ENCODE measurements at places on chromosomes 5 and 9.
A peak's percentile ranks its signal among the peaks of the same experiment; 100 is the strongest.

GRCh38 chr9:122815544-122815943 lies 12.8 kb downstream of the PDCL start:
- DNase-seq = peak; percentile 10

DNA sequence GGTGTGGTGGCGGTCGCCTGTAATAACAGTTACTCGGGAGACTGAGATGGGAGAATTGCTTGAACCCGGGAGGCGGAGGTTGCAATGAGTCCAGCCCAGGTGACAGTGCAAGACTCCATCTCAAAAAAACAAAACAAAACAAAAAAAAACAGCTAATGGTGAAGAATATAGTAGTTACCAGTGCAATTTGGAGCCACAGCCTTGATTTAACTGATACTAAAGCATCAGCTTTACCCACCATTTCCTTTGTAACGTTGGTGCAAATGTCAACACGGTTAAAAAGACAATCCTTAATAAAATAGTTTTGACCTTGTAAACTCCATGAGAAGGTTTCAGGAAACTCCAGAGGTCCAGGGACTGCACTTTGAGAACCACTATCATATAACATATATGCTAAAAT lies 41.8 kb downstream of the FNBP1 start:
- DNase-seq = no peak

- DNase-seq = peak; percentile 26
These were observed 11.3 kb upstream of the ACSL6 start for GRCh38 chr5:132022737-132023136.

DNA sequence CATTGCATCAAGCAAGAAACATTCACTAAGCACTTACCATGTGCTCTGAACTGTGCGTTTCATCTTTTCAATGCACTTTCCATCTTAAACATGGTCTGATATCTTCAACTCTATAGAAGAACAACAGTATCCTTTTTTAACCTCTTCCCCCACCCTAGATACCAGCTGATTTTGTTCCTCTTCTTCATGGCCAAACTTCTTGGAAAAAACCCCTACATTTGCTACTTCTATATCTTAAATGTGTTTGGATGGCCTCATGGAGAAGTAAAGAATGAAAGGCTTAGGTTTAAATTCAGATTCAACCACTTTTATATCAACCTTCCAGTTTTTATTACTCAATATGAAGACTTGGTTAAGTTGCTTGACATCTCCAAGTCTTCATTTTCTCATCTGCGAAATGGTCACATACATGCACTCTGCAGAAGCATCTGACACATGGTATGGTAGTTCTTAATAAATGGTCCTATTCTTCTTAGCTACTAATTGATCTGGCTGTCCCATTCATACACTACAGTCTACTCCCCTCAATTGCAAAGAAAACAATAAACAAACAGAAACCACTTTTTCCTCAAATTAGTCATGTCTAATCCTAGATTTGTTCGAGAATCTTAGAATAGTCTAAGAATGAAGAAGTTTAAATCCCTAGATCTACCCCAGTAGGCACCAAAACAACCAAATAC lies 59.4 kb downstream of the FYB1 start:
- DNase-seq = no peak

- no peak for DNase-seq
These were observed 71.6 kb upstream of the HSPB3 start for GRCh38 chr5:54383941-54384340.

DNA sequence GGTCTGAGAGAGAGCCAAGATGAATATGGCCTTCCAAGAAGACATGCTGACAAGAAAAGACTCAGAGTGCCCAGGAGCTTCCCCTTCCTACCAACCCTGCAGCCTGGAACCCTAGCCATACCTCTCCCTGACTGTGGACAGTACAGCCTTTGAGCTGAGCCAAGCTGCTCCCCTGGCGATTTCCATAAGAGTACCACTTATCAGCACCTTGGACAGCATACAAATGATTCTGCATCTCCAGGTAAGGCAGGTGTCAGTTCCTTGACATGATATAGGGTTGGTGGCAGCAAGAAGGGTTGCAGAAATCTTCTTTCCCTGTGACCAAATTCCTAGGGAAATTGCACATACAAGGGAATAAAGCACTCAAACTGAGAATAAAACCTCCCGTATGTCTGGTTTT lies 58.3 kb downstream of the MFAP3 start:
- DNase-seq = no peak
